ENCODE measurements at places on chromosomes 6 and 20. TPM values are rescaled to one million over a fixed set of nuclear protein-coding genes. Genes with fewer than 3 reads are reported as not detected.
A peak's percentile ranks its signal among the peaks of the same experiment; 100 is the strongest.

DNA sequence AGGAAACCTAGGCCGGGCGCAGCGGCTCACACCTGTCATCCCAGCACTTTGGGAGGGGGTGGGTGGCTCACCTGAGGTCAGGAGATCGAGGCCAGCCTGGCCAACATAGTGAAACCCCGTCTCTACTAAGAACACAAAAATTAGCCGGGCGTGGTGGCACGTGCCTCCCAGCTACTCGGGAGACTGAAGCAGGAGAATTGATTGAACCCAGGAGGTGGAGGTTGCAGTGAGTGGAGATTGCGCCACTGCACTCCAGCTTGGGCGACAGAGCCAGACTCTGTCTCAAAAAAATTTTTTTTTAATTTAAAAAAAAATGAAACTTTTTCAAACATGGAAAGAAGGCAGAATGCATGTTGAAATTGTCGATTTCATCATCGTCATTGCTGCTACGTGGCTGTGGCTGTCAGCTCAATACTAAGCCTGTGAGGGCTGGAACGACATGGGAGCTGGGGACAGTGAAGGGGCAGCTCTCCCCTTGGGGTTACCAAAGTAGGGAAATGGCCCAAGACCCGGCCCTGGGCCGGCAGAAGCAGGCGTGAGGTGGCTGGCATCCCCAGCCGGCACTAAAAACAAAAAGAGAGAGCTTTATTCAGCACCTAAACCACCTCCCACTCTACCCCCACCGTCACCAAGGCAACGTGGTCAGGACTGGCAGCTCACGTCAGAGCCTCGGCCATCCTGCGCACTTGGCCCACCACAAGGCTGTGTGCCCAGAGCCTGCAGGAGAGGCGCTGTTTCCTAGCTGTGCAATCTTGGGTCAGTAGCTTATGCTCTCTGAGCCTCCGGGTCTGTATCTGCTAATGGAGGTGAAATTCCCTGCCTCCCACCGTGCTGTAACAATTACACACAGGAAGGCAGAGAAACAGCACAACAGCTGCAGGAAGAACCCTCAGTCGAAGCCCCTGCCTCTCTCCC lies 30.8 kb downstream of the AGPAT4 start:
- DNase-seq = no peak

DNA sequence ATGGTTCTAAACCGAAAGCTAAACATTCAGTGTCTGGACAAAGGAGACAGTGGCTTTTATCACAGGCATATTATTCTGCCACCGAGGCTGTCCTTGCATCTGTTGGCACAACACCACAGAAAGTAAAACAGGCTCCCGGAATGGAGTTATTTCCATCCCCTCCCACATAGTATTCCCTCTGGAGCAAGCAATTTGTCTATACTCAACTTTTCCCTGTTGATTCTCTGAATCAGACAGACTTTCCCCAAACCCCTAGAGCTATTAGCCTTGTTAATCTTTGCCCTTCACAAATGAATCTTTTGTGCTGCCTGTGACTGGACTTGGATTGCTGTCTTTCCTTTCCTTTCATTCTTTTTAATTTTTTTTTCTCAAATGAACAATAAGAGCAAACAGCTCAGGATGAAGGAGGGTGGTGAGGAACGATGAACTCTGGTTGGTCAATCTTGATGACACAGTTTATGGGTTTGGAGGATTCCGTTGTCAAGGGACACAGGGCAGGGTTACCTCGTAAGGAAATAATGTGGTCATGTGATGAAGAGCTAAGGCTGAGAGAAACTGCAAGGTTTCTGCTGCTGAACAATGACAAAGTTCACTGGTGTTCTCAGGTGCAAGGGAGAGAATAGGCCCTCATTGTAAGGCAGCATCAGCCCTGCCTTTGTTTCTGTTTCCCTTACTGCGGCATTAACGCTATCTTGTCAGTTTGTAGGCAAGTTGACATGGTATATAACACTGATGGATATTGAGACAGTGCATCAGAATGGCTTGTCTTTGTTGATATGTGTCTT lies 275.0 kb upstream of the BMP2 start:
- peak; percentile 2 for DNase-seq

GRCh38 chr6:13935190-13935880 lies 10.6 kb downstream of the RNF182 start:
- no peak for DNase-seq

DNA sequence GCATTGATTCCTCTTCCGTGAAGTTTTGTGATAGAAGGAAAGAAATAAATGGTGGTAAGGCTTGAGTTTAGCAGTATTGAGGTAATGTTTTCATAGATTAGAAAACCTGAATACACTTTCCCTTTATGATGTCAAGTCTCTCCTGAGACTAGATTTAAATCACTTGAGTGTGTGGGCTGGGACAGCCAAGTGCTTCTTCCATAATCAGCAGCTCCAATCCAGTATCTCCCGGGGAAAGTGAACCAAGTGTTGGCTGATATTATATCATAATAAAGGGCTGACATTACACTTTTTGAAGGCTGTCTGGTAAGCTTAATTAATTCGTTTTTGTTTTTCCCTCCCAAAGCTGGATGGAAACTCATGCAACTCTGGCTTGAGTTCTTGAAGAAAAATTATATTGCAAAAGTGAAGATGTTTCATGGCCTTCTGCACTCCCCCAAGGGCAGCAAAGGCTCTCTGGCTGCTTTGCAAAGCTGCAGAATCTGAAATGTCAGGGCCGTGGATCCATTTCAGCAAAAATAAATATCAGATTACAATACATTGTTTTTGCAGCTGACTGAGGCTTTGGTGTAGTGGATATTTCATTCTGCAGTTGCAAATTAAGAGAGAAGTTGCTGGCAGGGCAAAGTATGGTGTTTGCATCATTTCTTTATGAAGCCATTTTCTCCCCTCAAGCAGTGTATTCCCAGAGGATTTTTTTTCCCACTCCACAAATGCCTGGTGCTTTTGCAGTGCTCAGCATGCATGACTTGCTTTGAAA lies 101.2 kb downstream of the MKKS start:
- DNase-seq = no peak

GRCh38 chr6:38137608-38138265 lies 318.2 kb downstream of the ZFAND3 start:
- DNase-seq = no peak

Gene GSTA4
- 15.7 TPM for total RNA-seq

DNA sequence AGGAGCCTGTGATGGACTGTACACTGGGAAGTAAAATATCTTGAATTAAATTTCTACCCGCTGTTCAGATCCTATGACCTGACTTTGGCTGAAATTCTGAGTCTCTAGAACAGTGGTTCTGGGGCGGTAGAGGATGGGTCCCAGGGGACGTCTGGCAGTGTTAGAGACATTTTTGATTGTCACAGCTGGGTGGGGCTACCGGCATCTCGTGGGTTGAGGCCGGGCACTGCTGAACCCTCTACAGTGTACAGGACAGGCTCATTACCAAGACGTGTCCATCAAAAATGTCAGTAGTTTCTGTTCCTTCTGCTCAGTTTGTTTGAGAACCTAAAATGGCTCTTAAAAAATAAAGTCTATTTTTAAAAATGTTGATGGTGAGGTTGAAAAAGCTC lies 11.5 kb upstream of the RPS6KA2 start:
- no peak for DNase-seq
